Stimulated activated CD8-positive, alpha-beta memory T cell treated with anti-CD3 and anti-CD28 coated beads, Interleukin-4, amount 100 ng/mL, for 1 hour (primary cell): ENCODE measurements at places on chromosomes 12 and 14.

DNA sequence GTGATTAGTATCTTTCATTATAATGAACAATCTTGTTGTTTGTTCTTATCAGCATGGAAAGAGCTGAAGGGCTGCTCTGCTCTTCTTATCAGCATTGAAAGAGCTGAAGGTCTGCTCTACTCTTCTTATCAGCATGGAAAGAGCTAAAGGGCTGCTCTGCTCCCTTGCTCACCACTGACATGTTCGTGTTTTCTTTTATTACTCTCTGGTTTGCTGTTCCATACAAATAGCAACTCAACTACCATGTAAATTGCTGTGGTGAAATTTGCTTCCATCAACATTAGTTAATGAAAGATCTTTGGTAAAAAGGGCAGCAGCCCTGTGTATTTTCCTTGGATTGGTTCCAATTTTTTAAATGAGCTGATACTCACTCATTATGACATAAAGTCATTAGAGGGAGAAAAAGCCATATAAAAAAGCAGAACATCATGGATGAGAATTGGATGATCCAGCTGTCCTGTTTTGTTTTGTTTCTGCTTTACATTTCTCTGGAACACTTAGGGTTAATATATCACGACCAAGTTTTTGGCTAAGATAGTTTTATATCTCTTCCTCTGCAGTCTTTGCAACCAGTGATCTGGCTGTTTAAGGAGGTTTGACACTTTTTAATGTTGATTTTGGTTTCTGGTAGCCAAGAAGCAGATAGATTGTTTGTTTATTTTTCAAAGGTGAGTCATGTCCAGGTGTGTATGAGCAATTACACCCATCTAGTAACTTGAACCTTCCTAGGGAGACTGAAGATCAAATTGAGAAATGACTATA is 356.6 kb downstream of the CEP128 start:
- no peak for DNase-seq

GRCh38 chr12:13178568-13179210 is 17.8 kb upstream of the EMP1 start:
- DNase-seq, result no peak

DNA sequence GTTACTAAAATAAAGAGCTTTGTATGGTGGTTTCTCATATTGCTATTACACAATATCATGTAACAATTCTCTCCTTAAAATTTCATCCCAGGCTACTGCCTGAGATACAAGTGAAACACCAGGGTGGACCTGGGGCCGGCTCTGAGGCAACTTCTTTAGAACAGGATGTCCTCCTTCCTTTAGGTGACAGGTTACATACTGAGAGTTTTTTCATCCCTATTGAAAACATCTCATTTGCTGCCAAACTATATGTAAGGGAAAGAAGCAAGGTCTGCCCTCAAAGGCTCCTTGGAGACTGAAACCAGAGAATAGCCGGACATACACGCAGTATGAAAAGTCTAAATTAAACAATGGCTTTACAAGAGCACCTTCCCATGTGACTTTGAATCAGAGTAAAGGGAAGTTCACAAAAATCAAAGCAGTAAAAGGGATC is 139.9 kb downstream of the DUSP6 start:
- no peak for DNase-seq

DNA sequence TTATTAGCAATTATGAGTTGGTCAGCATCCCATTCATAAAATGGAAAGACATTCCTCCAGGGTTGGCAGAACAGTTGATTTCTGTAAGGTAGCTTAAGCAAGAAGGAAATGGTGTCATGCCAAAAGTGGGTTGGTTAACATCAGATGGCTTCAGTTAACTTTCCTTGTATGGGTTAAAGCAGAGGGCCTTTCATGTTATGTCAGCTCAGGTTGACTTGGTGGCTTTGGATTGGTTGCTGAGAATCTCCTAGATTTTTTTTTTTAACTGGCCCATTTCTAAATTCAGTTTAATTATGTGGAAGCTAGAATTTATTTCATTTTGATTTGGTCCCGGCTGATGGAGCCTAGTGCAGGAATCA is 87.8 kb downstream of the BBS10 start:
- DNase-seq, result no peak

DNA sequence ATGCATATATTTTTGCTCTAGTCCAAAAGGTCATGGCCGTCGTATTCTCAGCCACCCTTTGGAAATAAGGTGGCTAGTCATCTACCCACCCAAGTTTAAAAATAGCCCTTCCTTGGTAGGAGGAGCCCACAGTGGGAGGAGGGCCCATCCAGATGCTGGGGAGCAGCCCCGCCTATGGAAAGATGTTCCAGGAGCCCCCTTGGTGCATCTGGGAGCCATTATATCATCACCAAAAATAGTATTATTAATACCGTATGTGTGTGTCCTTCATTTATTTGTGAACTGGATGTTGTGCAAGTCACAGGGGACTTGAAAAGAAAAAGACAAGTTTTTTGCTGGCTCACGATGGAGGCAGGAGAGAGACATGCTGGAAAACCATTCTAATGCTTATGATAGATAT is 34.0 kb downstream of the EMP1 start:
- no peak for DNase-seq

- DNase-seq, result no peak
Observed at GRCh38 chr12:122902854-122903692, 7.1 kb upstream of the VPS37B start.

DNA sequence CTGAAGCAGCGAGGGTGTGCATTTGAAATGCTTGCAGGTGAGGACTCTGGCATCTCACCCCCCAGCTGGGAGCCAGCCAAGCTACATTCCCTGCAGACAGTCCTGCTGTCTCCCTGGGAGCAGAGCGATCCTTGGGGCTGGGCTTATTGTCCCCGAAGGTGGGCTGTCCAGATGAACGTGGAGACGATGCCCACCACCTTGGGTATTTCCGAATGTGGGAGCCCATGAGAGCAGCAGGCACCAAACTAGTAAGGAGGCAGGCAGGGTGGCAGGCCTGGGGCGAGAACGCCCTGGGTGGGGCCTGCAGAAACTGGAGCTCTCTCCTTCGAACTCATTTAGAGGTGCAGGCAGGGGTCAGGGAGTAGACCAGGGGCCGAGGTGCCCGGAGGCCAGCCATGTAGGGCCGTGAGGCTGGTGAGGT is 18.5 kb downstream of the ZBTB42 start:
- no peak for DNase-seq

- no peak for DNase-seq
Observed at GRCh38 chr12:43338848-43339526, 213.0 kb downstream of the ADAMTS20 start.

GRCh38 chr12:92170050-92170449 is 24.4 kb upstream of the BTG1 start:
- no peak for DNase-seq

DNA sequence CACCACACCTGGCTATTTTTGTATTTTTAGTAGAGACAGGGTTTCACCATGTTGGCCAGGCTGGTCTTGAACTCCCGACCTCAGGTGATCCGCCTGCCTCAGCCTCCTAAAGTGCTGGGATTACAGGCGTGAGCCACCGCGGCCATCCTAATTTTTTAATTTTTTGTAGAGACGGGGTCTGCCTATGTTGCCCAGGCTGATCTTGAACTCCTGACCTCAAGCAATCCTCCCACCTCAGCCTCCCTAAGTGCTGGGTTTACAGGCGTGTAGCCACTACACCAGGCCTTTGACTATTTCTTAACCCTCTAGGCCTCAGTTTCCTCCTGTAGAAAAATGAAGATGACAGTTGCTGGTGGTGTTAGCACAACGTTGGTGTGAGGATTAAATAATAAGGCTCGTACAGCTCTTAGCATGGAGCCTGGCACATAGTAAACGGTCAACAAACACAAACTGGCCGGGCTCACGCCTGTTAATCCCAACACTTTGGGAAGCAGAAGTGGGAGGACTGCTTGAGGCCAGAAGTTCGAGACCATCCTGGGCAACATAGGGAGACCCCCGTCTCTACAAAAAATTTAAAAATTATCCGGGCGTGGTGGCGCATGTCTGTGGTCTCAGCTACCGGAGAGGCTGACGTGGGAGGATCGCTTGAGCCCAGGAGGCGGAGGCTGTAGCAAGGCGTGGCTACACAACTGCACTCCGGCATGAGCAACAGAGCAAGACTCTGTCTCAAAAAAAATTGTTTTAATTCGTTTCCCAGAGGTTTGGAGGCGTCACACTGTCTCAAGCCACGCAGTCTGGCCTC is 979 bp downstream of the DDX54 start:
- DNase-seq, result no peak

DNA sequence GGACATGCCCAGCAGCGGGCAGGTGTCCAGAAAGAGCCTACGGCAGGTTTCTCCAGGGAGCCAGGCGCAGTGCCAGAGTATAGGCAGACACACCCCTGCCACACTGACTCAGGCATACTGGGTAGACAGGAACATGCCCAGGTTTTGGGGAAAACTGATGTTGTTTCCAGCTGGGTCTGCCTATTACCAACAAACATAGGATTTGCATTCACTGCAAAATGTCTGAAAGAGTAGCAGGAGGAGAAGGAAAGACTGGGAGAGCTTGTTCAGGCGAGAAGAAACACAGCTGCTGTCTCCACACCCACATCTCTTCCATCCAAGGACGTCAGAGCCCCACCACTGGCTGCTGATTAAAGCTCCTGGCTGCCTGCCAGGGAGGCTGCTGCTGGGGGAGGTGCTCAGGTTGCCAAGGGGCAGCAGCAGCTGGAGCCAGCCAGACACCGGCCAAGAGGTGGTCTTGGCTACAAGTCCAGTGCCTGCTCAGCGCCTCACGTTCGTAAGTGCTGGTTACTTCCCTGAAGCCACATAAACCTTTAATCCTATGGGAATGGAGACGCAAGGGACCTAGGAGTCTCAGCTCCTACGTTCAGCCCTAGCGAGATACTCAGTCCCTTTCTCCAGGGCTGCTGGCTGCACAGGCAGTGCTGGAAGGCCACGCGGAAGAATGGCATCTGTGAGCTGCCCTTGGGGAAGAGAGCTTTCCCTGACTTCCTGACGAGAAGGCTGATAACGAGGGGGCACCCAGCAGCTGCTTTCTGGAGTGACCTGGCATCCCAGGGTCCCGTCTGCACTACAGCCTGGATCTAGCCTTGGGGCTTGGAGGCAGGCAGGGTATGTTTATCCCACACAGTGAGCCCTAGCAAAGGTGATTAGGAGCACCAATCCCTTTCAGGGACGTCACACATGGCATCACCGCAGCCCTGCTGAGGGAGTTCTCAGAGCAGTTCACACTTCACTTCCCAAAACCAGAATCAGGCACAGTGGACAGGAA is 58.1 kb downstream of the PLEKHG3 start:
- no peak for DNase-seq

- DNase-seq, result no peak
Observed at GRCh38 chr12:2540535-2540941, 254.2 kb upstream of the FKBP4 start.

GRCh38 chr14:86321151-86321550 is 791.2 kb downstream of the FLRT2 start:
- no peak for DNase-seq

GRCh38 chr12:57010627-57011247 is 4.4 kb upstream of the ZBTB39 start:
- DNase-seq, result no peak

- DNase-seq, result no peak
Observed at GRCh38 chr14:26939755-26940154, 341.9 kb upstream of the NOVA1 start.

- no peak for DNase-seq
Observed at GRCh38 chr12:77644915-77645605, 185.6 kb upstream of the NAV3 start.

DNA sequence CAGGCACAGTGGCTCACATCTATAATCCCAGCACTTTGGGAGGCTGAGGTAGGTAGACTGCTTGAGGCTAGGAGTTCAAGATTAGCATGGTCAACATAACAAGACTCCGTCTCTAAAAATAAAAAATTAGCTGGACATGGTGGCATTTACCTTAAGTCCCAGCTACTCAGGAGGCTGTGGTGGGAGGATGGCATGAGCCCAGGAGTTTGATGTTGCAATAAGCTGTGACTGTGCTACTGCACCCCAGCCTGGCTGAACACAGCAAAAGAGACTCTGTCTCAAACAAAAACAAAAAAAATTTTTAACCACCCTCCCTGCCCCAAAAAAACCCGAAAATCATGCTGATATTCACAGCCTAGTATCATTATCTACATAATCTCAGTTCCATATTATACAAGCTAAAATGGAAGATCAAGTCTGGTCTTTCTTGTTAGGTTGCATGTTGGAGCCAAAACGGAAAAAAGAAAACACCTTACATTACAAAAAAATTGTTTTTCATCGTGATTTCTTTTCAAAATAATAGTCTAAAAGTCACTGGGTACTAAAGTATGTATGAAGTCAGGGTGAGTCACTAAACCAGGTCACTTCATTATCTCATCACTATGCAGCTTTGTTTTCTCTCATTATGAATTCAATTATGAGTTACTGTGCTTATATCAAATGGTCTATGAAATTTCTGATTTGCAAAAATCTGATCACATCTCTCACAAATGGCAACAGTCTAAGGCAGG is 13.8 kb downstream of the GXYLT1 start:
- DNase-seq, result no peak

DNA sequence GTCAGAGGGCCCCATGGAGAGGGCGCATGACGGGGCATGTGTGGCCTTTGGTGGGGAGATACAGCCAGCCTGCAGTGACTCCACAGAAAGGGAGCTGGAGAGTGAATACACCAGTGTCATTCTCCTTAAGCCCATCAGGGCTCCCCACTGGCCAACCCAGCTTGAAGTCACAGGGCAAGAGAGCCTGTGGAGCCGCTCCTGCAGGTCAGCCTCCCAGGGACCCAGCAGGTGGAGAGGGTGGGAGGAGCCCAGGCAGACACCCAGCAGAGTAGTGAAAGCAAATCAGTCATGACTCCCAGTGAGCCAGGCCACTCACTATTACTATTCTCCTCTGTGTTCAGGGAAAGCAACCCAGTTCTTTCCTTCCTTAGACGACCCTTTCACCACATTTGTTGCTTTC is 110.0 kb upstream of the CPM start:
- DNase-seq, result no peak
